ENCODE measurements at places on chromosomes 11 and 22. TPM values are rescaled to one million over a fixed set of nuclear protein-coding genes. Genes with fewer than 3 reads are reported as not detected.

The OR2AG2 gene
- not detected for polyA plus RNA-seq

The GLYAT gene
- 157 TPM for polyA plus RNA-seq

The H19 gene
- 3,845 TPM for polyA plus RNA-seq

The TH gene
- polyA plus RNA-seq, result 0.91 TPM

The HMOX1 gene
- 44.0 TPM for polyA plus RNA-seq

The SCGB1A1 gene
- not detected for polyA plus RNA-seq

The KRTAP5-1 gene
- polyA plus RNA-seq, result not detected

The MLC1 gene
- 1.4 TPM for polyA plus RNA-seq

- no peak for DNase-seq
These were observed 45.0 kb upstream of the ANO1 start for GRCh38 chr11:70032943-70033710.

DNA sequence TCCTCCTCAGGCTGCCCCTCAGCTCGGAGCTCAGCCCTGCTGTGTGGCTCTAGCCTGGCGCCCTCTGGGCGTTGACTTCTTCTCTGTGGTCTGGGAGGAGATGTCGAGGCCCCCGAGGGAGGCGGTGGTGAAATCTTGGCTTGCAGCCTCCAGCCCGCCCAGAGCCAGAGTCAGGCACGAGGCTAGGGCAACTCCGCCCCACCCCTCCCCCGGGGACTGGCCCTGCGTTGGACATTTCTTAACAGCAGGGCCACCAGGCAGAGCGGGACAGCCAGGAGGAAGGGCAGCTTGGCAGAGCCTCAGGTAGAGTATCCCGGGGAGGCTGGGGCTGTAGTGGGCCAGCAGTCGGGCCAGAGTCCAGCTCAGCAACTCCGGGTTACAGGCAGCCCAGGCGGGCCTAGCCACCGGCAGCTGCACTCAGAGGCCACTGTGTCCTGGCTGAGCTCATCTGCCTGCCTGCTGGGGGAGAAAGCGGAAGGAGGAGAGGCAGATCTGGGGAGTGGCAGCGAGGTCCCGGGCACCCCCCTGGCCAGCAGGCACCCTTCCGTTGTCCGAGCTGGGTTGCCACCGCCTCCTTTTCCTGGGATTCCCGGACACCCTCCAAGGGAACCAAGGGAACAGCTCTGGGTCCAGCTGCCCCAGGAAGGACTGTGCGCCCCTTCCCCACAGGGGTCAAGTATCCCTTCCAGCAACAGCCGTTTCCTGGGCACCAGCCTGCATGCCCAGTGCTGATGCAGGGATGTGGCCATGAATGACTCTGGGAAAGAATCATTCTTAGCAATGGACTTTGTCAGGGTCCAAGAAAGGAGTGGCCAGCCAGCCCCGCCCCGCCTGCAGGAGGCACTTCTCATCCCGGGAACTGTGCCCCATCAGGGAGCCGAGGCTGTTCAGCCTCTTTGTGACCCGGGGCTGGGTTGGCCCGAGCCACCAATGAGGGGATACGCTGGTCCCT lies at the start of gene ALDH3B1:
TSS of gene ALDH3B1 (plus strand) at position 238 of the 952 bp plus-strand sequence. CDS start 4,971 bp downstream, outside the sequence.
- no peak for DNase-seq

- no peak for DNase-seq
These were observed 222.0 kb downstream of the TMEM135 start for GRCh38 chr11:87259736-87260135.

DNA sequence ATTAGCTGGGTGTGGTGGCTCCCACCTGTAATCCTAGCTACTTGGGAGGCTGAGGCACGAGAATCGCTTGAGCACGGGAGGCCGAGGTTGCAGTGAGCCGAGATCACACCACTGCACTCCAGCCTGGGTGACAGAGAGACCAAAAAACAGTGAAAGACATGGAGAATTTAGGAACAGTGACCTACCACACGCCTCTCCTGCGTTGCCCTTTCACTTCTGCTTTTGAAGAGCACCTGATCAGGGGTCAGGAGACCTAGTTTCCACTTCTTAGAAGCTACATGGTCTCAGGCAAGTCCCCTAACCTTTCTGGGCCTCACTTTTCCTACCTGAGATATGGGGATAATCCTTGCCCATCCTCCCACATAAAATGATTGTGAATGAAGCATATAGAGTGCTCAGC lies 12.2 kb downstream of the SLC35C1 start:
- no peak for DNase-seq

GRCh38 chr22:47094861-47095330 lies 332.4 kb downstream of the TBC1D22A start:
- DNase-seq, result no peak

DNA sequence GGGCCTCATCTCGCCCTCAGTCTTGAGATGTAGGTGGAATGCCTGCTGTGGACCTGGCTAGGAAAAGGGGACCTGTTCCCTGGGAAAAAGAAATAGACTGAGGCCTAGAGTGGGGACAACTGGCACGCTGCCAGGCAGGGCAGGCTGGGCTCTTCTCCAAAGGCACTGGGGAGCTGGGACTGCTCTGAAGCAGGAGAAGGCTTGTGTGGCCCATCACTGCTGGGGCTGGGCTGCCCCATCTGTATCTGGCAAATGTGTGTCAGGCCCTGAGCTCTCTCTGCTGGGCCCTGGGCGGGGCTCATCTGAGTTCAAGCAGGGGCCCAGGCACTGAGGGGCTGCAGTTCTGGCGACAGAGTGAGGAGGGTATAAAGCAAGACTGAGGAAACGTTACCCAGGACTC lies 32.9 kb downstream of the ARVCF start:
- DNase-seq, result no peak

DNA sequence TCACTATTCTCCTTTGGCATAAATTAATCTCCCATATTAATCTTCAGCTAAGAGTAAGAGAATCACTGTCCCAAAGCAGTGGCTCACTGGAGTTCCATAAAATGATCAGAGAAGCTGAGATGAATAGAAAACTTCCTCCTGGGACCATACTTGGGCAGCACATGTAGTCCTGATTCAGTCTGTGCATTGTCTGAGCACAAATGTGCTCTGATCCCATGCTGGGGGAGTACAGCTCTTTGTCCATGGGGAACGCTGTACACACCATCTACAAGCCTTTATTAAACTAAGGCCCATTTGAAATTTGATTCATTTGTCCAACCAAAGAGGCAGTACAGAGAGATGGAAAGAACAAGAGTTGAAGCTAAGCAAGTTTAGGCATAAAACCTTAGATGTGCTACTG lies 147.4 kb upstream of the PGR start:
- no peak for DNase-seq

DNA sequence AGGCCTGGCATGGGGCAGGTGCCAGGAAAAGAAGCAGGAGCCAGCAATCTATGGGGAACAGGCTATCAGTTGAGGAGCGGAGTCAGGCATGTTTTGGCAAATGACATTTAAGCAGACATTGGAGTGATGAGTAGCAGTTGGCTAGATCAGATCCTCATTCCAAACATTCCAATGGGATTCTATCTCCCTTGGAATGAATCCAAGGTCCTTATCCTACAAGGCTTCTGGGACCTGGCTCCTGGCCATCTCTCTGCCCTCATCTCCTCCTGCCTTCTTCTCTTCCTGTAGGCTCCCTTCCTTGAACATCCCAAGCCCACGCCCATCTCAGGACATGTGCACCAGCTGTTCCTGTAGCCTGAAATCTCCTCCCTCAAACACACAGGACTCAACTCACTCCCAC lies 1074.5 kb downstream of the TBC1D22A start:
- no peak for DNase-seq

All from left renal cortex interstitium (tissue), 4 donors.